Stimulated activated CD4-positive, alpha-beta T cell treated with anti-CD3 and anti-CD28 coated beads, TNF-alpha, amount 100 ng/mL, for 1 hour (primary cell): ENCODE measurements at places on chromosomes 12 and 14.

GRCh38 chr14:62897771-62898170, 147.5 kb downstream of the KCNH5 start:
- DNase-seq = no peak

DNA sequence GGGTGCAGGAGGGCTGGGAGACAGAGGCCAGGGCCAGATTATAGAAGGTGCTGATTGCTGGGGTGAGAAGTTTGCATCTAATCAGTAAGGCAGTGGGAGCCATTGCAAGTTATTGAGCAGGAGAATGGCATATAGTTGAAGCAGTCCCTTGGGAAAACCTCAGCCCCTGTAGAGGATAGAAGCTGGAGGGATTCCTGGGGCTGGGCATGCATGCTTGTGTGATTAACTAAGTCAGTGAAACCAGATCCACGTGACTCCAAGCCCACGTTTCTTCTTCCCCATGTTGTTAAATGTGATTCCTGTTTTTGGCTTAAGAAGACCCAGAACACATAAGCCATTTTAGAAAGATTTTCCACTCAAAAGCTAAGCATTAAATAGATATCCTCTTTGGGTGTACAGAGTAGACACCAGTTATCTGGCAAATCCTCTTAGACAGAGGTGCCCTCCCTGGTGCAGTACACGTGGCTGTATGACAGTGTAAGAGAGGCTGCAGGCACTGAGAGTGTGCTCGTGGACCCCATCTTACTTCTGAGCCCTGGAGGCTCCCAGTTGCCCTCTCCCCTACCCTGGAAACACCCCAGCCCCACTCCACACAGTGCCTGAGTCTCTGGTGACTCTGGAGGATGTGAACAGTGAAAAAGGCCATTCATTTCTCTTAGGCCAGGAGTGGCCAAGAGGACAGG, 3.2 kb downstream of the C14orf132 start:
- DNase-seq = no peak

- no peak for DNase-seq
These were observed 14.1 kb upstream of the SERPINA6 start for GRCh38 chr14:94337274-94337673.

GRCh38 chr12:47812797-47813510, 6.7 kb downstream of the HDAC7 start:
- peak; percentile 89 for DNase-seq

DNA sequence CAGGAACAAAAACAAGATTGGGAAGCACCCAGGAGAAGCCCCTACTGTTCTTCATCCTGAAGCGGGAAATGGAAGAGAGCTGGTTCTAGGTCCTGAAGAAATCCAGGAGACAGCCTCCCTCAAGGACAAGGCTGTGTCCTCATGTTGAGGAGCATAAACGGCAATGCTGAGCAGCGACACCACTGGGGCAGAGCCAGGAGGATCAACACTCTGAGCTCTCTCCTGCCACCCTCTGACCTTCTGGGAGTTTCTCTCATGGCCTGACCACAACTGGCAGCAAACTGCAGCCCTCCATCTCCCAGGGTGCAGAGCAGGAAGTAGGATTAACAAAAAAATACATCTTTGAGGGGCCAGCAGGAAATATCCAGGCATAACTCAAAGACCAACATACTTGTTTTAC, 1292.2 kb upstream of the TMEM132C start:
- no peak for DNase-seq

DNA sequence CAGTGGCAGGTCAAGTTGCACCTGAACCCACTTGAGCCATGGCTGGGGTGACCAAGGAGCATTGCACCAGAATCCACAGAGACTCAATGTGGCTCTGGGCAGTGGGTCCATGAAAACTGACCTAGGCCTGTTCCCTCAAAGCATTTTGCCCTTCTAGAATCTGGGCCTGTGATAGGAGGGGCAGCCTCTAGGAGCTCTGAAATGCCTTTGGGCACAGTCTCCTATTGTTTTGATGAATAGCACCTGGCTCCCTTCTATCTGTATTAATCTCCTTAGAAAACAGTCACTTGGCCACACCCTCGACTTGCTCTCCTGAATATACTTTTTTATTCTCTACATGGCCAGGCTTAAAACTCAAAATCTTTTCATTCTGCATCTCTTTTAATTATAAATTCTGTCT, 14.1 kb upstream of the KRAS start:
- DNase-seq = no peak

- no peak for DNase-seq
These were observed 44.4 kb upstream of the GNG2 start for GRCh38 chr14:51816031-51816430.

GRCh38 chr14:80468331-80469122, 257.2 kb upstream of the DIO2 start:
- no peak for DNase-seq

DNA sequence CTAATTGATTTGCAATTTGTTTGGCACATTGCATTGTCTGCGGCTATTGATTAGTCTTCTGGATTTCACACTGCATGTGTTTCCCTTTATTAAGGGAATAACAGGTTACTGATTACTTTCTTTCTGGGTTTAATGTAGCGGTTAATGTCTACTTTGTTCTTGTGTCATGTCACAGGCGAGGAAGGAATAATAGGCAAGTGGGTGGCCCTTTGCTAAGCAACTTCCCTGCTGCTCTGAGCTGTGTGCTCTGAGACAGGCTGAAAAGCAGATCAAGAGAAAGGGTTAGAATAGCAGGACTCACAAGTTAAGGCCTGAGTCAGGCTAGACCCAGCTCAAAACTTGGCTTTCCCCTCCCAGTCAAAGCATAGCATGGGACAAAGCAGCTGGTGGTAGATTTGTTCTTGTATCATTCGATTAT, 77.2 kb downstream of the NKX2-1 start:
- no peak for DNase-seq

- DNase-seq = no peak
These were observed 6.8 kb downstream of the LMNTD1 start for GRCh38 chr12:25546318-25546717.

DNA sequence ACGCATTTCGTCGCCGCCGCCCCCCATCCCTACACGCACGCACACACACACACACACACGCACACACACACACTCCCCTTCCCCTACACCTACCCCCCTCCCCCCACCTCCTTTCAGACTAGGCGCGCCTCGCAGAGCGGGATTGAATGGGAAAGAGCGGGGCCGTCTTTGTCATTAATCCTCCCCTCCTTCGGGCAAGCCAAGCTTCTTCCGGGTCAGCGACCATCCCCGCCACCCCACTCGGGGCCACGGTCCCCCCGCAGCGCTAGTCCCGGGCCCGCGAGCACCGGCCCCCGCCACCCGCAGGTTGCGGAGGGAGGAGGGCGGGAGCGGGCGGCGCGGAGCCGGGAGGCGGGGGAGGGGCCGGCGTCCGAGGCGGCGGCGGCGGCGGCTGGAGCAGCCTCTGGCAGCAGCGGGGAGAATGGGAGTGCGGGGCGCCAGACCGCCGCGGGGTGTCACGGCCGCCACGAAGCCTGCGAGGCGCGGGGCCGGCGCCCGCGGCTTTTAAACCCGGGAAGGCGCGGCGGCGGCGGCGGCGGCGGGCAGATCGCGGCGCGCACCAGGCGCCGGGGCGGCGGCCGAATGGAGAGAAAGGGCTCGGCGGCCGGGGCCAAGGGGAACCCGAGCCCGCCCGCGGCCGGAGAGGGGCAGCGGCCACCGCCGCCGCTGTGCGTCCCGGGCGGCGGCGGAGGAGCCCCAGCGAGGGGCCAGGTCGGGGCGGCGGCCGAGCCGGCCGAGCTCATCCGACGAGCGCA, at the start of gene TTC9:
TTC9 (plus strand) TSS at position 369 of the 755 bp plus-strand sequence; CDS start at position 583, 214 bp downstream.
- no peak for DNase-seq

GRCh38 chr12:93946542-93947150, 201.7 kb upstream of the PLXNC1 start:
- DNase-seq = no peak

GRCh38 chr12:122235741-122236140, 9.9 kb upstream of the DIABLO start:
- no peak for DNase-seq

DNA sequence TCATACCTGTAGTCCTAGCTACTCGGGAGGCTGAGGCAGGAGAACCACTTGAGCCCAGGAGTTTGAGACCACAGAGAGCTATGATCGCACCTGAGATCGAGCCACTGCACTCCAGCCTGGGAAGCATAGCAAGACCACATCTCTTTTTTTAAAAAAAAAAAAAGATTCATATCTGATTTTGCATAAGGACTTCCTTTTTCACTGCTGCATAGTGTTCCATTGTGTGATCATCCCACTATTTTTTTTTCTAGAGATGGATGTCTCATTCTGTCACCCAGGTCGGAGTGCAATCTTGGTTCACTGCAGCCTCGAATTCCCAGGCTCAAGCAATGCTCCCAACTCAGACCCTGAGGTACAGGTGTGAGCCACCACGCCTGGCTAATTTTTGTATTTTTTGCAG, 50.4 kb downstream of the PHETA1 start:
- DNase-seq = no peak

DNA sequence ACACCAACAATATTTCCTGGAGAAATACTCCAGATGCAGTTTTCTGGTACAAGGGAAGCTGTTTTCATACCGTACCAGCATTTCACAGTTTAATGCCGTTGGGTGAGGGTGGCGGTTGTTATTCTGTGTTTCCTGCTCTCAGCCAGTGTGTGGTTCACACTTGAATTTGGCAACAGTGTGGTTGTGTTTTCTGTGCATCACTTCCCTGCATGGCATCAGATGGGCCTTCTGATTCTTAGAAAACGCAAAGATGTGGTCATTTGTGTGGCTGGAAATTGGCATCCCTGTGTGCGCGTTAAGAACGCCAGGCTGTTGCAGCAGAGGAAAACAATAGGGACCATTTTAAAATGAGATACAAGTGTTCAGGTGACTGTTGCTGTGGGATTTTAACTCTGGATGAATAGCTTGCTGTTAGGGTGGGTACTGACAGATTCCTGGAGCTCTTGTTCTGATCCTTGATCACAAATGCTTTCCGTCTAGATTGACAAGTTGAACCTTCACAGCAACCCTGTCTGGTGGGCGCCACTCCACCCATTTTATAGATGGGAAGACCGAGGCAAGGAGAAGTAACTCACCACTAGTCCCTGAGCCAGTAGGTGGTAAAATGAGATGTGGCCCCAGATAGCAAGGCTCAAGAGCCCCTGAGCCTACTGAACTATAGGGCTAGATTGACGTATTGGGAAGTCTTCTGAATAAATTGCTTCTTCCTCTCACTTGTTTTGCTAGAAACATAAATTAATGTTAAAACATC, 231.2 kb downstream of the CHST11 start:
- no peak for DNase-seq

- DNase-seq = no peak
These were observed 3.3 kb downstream of the NEMF start for GRCh38 chr14:49849213-49849847.

- no peak for DNase-seq
These were observed 23.3 kb upstream of the CEP170B start for GRCh38 chr14:104841730-104842129.

GRCh38 chr14:59595071-59595470, 18.5 kb upstream of the CCDC175 start:
- no peak for DNase-seq

- no peak for DNase-seq
These were observed 139.3 kb upstream of the LMNTD1 start for GRCh38 chr12:25692115-25693035.

- DNase-seq = no peak
These were observed 34.3 kb upstream of the ATP2A2 start for GRCh38 chr12:110246636-110247339.

- no peak for DNase-seq
These were observed 139.6 kb downstream of the PRKCH start for GRCh38 chr14:61460718-61461611.

- no peak for DNase-seq
These were observed 50.3 kb upstream of the SLC2A13 start for GRCh38 chr12:40156021-40156764.

- DNase-seq = no peak
These were observed 1147.3 kb upstream of the TMEM132C start for GRCh38 chr12:127119600-127120140.

DNA sequence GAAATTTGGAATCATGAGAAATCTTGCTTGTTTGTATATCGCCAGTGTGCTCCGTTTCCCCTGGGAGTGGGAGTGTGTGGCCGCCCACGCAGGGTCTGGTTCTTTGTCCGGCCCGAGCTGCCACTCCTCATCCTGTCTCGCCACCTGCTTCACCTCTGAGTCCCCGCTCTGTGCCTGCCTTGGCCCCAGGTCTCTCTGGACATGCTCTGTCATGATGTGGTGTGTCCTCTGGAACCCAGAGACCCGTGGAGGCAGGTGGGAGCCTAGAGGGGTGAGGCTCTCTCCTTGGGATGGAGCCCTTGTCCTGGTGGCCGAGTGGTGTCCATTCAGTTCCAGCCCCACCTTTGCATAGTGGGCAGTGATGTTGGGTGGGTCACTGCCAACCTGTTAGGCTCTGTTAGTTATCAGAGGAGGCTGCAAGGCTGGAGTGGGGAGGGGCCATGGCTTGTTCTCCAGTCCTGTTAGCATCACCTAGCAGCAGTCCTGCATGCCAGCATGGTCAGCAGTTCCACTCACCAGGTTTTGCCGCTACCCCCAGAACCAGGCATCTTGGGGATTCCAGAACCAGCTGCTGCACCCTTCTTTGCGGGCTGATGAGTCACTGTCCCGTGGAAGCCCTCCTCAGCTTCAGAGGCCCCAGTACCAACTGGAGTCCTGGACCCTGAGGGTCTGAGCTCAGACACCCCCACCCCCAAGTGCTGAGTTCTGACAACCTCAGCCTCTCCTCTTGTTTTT, 76.5 kb downstream of the EP400 start:
- no peak for DNase-seq

DNA sequence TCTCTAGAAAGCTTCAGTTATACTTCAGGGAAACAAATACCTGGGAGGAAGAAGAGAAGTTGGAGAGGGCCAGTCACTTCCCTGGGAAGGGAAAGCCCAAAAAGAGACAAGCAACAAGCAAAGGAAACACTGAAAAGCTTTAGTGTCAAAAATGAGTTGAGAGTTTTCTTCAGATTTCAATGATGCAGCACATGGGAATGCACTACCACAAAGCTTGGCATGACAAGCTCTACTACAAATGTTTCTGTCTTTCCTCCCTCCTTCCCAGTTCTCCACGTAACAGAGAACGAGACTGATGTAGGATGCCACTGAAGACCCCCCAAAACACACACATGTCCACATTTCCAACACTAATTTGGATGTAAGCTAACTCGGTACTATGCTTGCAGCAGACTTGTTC, 26.8 kb upstream of the ADAMTS20 start:
- no peak for DNase-seq

- DNase-seq = no peak
These were observed 125.1 kb downstream of the ST8SIA1 start for GRCh38 chr12:22209422-22209821.

- no peak for DNase-seq
These were observed 97.9 kb downstream of the RERGL start for GRCh38 chr12:17992002-17992656.

GRCh38 chr12:95548539-95549391, 2.5 kb downstream of the USP44 start:
- no peak for DNase-seq

GRCh38 chr14:96039633-96040311, 610 bp downstream of the C14orf132 start:
- DNase-seq = no peak

DNA sequence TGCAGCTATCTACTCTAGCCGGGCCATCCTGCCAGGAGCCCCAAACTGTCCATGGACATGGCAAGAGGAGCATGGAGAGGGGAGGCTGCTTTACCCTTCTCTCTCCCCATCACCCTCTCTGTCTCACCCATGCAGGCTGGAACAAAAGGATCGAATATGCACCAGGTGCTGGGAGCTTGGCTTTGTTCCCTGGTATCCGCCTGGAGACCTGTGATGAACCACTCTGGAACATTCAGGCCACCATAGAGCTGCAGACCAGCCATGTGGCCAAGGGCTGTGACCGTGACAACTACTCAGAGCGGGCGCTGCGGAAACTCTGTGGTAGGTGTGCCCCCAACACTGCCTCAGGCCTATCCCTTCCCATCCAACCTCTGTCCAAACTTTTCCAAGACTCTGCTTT, 5.9 kb downstream of the CLSTN3 start:
- DNase-seq = no peak

GRCh38 chr12:70639535-70639934, 2.3 kb upstream of the PTPRB start:
- no peak for DNase-seq
